ENCODE measurements at places on chromosomes 13 and 19.

DNA sequence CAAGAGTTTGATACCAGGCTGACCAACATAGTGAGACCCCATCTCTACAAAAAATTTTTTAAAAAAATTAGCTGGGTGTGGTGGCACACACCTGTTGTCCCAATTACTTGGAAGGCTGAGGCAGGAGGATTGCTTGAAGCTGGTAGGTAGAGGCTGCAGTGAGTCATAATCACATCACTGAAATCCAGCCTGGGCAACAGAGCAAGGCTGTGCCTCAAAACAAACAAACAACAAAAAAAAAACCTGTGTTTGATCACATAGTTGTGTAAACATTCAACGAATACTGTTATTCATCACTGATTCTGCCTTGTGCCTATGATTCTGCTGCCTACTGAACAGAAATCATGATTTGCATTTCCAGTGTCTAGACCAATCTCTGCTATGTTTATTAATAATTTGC is 134.0 kb downstream of the TBC1D4 start:
- no peak for DNase-seq

GRCh38 chr19:29013325-29013724 is 199.6 kb downstream of the UQCRFS1 start:
- DNase-seq = no peak

- no peak for DNase-seq
Observed at GRCh38 chr13:24002206-24002815, 105.0 kb upstream of the C1QTNF9B start.

- DNase-seq = no peak
Observed at GRCh38 chr19:11624069-11624463, 26.8 kb downstream of the ZNF627 start.

- DNase-seq = no peak
Observed at GRCh38 chr13:90302107-90302506, 1045.4 kb upstream of the MIR17HG start.

DNA sequence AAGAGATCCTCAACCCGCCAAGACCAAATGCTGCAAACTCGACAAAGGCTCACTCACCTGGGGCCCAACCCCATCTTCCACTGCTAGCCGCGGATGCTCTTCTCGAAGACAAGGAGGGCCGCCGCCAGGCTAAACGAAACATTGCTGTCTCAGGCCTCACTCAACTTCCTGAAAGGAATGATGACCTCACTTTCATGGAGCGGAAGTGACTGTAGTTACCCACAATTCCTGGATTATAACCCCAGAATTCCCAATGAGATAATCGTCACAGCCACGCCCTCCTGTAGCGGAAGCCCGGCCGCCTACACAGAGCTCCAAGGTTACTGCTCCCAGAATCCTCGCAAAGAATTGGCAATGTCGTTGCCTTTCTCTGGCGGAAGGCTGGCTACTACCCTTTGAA is 10.5 kb upstream of the ZNF112 start:
- DNase-seq = no peak

DNA sequence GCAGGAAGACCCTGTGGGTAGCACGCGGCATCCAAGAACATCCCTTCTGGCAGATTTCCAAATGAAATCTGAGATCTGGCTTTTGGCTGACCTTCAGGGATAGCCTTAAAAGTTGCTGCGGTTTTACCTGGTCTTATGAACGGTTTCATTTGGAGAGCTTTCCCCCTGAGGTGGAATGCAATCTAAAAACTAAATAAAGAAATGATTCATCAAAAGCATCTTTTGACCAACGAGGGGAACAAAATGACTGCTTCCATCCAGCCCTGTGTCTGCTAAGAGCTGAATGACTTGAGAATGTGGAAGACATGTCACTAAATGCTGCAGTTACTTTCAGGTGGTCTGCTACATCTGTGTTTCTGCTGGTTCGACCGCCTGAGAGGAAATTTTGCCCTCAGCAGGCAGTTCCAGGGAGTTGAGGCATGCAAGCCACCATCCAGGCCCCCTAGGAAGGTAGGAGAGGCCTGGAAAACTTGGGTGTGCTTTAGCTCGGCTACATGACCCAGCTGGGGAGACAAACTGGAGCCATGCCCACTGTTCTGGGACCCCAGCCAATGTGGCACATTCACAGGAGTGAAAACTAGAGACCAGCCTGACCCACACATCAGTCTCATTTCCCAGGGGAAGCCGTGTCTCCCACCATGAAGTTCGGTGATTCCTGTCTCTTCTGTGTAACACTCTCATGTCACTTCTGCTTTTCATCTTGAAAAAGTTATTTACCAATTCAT is 175.1 kb upstream of the KL start:
- no peak for DNase-seq

DNA sequence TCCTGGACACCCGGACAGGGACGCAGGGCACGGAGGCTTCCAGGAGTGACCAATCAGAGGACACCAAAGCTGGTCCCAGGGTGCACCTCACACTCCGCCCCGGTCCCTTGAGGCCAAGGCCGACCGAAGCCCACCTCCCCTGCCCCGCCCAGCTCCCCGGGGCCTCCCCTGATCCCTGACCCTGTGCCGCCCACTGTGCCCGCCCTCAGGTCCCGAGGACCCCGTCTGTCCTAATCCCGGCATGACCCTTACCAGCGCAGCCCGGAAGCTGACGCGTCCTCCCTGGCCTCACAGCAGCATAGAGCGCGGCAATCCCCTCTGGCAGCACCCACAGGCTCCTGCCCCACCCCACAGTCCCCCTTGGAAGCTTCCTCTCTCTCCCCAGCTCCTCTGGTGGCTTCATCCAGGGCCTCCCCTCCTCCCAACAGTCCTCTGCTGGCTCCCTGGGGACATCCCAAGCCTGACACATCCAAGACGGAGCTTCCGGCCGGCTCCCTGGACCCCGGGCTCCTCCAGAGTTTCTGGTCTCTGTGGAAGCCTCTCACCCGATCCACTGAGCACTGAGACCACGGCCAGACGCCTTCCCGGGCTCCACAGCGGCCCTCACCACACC is 7.4 kb upstream of the CDC34 start:
- no peak for DNase-seq

- no peak for DNase-seq
Observed at GRCh38 chr19:54523403-54523802, 20.8 kb downstream of the LAIR2 start.
